Temporal lobe (tissue), 4 donors: ENCODE measurements at places on chromosomes 7 and 10. TPM values are rescaled to one million over a fixed set of nuclear protein-coding genes. Genes with fewer than 3 reads are reported as not detected.

GSTO1 gene
- total RNA-seq, result 17.5 TPM

SFTPA1 gene
- total RNA-seq, result not detected

PCLO gene
- 66.4 TPM for total RNA-seq

DIP2C gene
- total RNA-seq, result 46.0 TPM

GPNMB gene
- total RNA-seq, result 4.7 TPM

LAMTOR4 gene
- total RNA-seq, result 44.0 TPM

ENO4 gene
- total RNA-seq, result 1.2 TPM

CEP55 gene
- total RNA-seq, result 1.7 TPM

ANXA7 gene
- total RNA-seq, result 17.0 TPM

CC2D2B gene
- 0.98 TPM for total RNA-seq

LOXL4 gene
- 0.25 TPM for total RNA-seq

DYDC2 gene
- 2.0 TPM for total RNA-seq

GNAT3 gene
- not detected for total RNA-seq
